ENCODE measurements at places on chromosomes 13 and 19.

DNA sequence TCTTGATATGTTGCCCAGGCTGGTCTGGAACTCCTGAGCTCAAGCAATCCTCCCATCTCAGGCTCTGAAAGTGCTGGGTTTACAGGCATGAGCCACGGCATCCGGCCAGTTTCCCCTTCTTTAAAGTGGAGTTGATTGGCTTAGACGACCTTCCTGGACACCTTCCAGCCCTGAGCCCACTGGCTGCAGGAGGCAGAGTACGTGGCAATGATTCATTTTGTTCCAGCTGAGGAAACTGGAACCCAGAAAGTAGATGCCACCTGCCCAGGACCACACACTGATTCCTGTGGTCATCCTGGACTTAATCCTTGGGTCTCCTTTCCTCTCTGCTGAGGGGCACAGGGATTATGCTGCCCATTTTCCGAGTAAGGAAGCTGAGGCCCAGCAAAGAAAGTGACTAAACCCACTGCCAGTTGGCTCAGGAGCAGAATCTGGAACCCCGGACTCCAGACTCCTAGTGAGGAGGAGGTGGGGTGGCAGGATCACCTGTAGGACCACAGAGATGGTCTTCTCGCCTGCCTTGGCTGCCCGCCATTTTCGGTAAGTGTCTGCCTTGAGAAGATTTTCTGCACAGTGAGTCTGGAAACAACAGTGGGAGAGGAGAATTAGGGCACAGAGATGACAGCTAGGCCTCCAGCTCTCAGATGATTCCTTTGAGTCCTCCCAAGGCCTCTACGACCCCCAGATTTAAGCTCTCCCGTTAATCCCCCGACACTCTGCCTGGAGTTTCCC is 737 bp downstream of the XRCC1 start:
- peak; percentile 55 for DNase-seq

GRCh38 chr13:46396341-46396740 is 9.3 kb upstream of the RUBCNL start:
- DNase-seq = no peak

- no peak for DNase-seq
Measured at GRCh38 chr19:15290166-15290565, 42.2 kb downstream of the BRD4 start.

DNA sequence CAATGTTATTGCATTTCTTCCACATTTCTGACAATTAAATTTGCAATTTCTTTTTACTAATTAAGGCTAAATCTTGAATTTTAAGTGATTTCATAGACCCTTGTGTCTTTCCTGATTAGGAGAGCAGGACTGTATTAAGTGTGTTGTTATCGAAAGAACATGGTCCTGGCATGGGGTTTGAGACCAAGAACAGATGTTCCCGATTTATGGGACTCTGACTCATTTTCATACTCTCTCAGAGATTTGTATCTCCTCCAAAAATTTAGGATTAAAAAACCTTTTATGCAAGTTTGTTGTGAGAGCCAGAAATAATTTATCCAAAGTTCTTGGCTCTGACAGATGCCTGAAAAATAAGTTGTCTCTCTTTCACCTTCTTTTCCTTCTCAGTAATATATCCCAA is 589.3 kb upstream of the ARGLU1 start:
- DNase-seq = no peak

GRCh38 chr19:13396250-13397080 is 109.8 kb downstream of the CACNA1A start:
- DNase-seq = peak; percentile 76

DNA sequence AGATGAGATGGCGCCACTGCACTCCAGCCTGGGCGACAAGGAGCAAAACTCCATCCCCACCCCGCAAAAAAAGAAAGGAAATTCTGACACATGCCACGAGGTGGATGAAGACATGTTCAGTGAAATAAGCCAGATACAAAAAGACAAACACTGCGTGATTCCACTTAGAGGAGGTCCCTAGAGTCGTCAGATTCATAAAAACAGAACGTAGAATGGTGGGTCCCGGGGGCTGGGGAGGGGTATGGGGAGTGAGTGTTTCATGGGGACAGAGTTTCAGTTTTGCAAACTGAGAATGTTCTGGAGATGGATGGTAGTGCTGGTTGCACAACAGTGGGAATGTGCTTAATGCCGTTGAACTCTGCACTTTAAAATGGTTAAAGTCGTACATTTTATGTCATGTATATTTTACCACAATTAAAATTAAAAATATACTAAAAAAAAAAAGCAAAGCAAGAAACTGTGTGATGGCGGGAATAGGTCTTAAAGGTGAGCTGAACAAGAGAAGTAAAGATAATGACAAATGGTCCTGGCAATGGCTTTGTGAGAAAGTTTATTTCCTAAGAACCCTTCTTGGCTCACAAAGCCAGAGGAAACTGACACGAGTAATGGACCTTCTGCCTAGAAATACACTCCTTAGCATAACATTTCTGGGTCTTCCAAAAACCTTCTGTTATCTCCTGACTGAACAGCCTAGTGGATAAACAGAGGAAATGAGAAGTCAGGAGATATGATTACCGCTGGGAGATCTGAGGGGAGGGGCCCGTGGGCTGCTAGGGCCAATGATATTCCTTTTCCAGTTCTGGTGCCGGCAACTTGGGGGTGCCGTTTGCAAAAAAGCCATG is 4.2 kb upstream of the SPC24 start:
- DNase-seq = no peak

- no peak for DNase-seq
Measured at GRCh38 chr19:47066376-47067214, 18.2 kb upstream of the TMEM160 start.

- no peak for DNase-seq
Measured at GRCh38 chr19:13029301-13029880, 34.1 kb downstream of the NFIX start.

- DNase-seq = no peak
Measured at GRCh38 chr13:100124265-100124664, 35.4 kb downstream of the PCCA start.

- DNase-seq = no peak
Measured at GRCh38 chr13:23883255-23883654, 5.9 kb downstream of the MIPEP start.

GRCh38 chr13:82165396-82166174 is 1716.7 kb downstream of the SLITRK1 start:
- DNase-seq = no peak

GRCh38 chr19:44050740-44051649 is 841 bp upstream of the ZNF223 start:
- no peak for DNase-seq

DNA sequence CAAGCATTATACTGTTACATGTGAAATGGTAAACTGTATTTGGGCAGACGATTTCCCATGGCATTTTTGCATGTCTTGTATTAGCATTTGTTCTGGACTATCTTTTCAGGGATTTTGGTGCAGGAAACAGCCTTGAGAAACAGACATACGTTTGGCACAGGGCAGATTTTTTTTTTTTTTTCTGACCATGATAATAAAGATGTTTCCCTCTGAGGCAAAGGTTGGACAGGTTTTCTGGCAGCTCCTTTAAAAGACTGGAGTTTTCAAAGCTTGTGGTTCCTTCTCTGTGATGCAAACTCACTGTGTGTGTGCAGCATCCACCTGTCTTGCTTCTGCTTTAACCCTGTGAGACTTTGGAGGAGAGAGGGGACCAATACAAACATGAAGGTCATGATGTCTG is 63.0 kb downstream of the NBEA start:
- DNase-seq = no peak

DNA sequence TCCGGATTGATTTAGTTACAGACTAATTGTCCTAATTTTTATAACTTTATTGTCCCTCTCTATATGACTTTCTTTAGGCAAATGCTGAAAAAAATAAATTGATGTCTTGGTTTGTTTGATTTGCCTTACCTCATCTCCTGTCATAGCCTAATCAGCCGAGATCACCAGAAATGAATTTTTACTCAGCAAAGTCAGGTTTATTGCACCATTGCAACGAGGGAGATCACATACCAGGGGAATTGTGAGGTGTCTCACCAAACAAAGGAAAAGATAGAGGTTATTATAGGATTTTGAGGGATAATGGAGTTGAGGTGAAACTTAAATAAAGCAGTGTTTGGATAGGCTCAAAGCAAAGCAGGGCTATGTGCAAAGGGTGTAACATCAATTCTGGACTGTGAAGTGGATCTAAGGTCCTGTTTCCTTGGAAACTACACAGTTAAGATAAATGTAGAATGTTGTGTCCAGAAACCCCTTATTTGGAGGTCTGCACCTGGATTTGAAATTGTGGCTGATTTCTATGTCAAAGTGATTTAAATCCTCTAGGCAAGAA is 372.6 kb downstream of the OXGR1 start:
- DNase-seq = no peak

- DNase-seq = peak; percentile 74
Measured at GRCh38 chr19:13764821-13765394, 586 bp downstream of the MRI1 start.

DNA sequence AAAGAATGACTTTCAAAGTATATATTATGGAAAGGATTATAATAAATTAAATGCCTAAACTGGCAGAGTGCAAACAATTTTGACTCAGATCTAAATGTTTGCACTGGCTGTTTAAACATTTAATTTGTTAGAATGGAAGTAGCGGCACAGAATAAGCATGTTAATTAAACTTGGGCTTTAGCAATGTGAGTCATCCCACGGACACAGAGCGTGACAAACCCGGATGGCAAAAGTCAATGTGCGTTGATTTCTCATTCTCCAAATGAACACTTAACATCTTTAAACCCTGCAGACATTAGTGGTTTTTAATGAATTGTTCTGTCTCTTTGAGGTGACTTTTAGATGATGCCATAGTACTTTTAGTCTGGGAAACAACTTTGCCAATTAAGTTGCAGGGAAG is 38.4 kb downstream of the PCDH8 start:
- DNase-seq = no peak

DNA sequence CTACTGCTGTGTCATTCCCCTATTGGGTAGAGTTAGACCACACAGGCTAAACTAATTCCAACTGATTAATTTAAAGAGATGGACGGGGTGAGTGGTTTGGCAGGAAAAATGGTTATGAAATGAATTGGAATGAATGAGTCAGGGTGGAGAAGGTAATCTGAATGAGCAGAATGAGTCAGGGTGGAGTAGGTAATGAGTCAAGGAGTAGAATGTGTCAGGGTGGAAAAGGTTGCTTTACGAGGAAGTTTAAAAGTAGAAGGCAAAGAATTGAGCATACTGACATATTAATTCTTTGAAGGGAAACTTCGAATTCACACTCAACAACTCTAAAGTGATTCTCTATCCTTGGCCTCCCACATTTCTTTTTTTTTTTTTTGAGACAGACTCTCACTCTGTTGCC is 12.7 kb upstream of the ZNF121 start:
- no peak for DNase-seq

GRCh38 chr13:103184413-103184812 is 118.2 kb upstream of the SLC10A2 start:
- no peak for DNase-seq

DNA sequence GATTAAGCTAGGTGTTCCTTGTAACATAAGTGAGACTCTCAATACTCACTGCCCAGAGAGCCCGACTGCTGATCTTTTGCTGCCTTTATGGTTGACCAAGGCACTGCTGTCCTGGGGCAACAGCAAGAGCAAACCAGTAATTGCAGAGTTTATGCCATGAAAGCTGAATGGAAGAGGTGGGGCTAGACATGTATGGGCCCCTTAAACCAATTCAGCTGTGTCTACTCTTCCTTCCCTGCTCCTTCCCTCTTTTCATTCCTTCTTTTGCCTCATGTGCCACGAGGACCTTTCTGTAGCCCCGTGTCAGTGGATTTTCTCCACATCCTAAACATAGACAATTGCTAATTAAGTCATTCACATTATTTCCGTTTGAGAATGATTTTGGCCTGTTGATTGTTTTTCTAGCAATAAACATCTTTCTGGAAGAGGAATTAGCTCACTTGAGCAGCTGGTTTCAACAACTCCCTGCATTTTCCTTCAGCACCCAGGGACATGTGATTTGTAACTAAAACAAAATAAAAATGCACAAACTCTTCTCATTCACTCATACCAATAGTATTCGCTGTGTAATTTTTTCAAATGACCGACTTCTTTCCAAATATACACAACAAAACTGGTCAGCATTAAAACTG is 40.5 kb downstream of the RAP2A start:
- no peak for DNase-seq

DNA sequence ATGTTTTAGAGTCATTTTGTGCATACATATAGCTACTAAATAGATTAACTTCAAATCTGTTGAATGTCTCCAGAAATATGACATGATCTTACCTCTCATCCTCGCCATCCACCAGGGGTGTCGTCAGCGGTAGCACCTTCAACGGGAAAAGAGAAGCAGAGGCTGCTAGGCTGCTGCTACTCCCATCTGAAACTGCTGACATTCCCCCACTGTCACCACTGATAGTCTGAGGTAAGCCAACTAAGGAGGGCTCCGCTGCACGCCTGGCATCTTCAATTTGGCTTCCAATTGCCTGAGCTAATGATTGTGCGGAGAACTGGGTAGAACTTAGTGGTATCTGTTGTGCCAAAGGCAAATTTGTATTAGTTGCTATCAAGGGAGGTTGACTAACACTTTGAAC is 3.1 kb downstream of the TSC22D1 start:
- no peak for DNase-seq

DNA sequence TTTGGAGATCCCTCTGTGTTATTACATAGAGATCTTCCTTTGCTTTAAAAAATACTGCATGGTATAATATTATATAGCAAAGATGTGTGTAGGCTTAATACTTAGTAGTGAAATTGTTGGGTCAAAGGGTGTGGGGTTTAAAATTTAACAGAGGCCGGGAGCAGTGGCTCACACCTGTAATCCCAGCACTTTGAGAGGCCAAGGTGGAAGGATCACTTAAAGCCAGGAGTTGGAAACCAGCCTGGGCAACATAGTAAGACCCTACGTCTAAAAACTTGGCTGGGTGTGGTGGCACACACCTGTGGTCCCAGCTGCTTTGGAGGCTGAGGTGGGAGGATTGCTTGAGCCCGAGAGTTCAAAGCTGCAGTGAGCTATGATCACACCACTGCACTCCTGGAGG is 22.3 kb upstream of the CEBPA start:
- no peak for DNase-seq

DNA sequence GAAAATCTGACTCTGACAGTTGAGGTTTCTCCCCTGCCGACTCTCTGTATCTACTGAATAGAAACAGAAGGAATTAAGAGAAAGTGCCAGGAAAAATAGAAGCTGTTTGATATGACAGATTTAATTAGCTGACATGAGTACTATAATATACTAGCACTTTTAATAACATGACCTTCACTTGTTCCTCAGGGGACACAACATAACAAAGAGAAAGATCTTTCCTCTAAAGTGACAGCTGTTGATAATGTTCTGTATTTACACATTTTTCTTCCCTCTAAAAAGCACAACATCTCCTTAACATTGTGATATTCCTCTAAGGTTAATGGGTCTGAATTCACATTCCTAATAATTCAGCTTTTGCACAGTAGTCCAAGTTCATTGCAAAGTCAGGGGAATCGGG is 1136.0 kb downstream of the PCDH17 start:
- DNase-seq = no peak

Data from Karpas-422 (cell line).